Activated CD4-positive, alpha-beta T cell treated with anti-CD3 and anti-CD28 coated beads, Interleukin-2, amount 10 ng/mL, durations not matched to agents 7 days and 5 days (primary cell): ENCODE measurements at places on chromosomes 7 and 10. TPM values are rescaled to one million over a fixed set of nuclear protein-coding genes. Genes with fewer than 3 reads are reported as not detected.

- no peak overlapping the region for H3K27ac ChIP-seq
- H3K27me3 ChIP-seq = peaks cover 6% of the 10 kb centered on the region
- no peaks in the 10 kb centered on the region for H3K4me1 ChIP-seq
- H3K4me3 ChIP-seq = no peak overlapping the region
- H3K36me3 ChIP-seq = no peaks in the 10 kb centered on the region
- DNase-seq = no peak
These were observed 22.4 kb downstream of the GNG11 start for GRCh38 chr7:93943816-93944540.

DNA sequence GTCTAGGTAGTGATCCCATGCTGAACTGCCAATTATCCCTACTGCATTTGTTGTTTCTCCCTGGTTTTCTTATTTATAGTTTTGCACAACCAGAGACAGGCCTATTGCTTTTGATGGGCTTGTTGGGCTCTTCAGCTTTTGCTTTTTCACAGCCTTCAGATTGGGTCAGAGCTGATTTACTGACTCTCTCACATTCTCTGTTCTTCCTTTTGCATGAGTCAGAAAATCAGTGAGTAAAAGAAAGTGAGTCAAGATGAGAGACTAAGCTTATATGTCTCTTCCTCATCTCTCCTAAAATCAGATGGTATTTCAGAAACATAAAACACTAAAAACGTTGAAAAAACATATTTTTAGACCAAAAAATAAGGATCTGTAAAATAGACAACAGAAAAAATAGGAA, 1135.4 kb downstream of the XPNPEP1 start:
- no peak for DNase-seq
- H3K4me3 ChIP-seq = no peak overlapping the region
- no peaks in the 10 kb centered on the region for H3K27me3 ChIP-seq
- no peak overlapping the region for H3K27ac ChIP-seq
- no peaks in the 10 kb centered on the region for H3K36me3 ChIP-seq
- H3K4me1 ChIP-seq = no peaks in the 10 kb centered on the region

DNA sequence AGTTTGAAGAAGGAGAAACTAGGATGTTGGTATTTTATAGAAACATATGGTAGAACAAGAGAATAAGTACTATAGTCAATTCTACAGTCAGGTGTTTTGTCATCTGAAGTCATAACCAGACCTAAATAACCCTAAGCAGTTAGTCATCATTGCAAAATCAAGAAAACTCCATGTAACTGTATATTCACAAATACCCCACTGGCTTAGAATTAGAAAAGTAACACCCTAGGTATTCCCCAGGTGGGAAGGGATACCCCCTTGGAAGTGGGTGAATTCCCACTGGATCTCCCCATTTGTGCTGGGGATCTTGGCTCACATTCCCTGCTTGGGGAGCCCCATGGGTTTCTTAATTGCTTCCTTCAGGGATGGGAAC, 45.9 kb upstream of the ITGB8 start:
- peaks cover 3% of the 10 kb centered on the region for H3K27me3 ChIP-seq
- H3K4me1 ChIP-seq = no peaks in the 10 kb centered on the region
- no peak overlapping the region for H3K4me3 ChIP-seq
- DNase-seq = no peak
- H3K36me3 ChIP-seq = no peaks in the 10 kb centered on the region

The ADRB1 gene
- not detected for total RNA-seq

GRCh38 chr7:10824154-10824553, 149.5 kb upstream of the PHF14 start:
- H3K4me1 ChIP-seq = no peaks in the 10 kb centered on the region
- DNase-seq = no peak
- H3K36me3 ChIP-seq = no peaks in the 10 kb centered on the region
- H3K27me3 ChIP-seq = no peaks in the 10 kb centered on the region

DNA sequence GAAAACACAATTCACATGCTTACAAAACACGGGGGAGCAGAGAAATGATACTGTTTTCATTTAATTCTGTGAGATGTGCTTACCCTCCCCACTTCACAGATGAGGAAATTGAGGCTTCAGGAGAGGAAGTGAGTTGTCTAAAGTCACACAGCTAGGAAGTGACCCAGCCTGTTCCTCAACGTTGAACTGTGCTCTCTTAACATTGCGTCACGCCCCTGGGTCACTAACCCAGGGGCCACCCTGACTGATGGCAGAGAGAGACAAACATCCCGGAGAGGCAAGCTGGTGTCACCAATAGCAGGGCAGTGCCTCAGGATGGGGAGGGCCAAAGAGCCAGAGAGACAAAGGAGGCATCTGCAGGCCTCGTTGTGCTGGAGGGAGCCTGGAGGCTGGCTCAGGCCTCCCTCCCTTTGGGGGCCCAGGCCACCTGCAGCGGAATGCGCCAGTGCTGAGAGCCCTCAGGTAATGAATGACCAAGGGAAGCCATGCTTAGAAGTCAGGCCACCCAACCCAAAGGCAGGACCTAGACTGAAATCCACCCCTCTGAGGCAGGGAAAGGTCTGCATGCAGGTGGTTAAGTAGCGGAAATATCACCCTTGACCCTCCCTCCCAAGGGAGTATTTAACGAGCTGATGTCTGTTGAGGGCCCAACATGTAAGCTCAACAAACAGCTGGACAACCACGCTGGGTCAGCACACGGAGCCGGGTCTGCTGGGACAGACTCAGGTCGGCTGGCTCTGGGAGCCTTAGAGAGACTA, 81.3 kb downstream of the C10orf105 start:
- H3K27ac ChIP-seq = no peak overlapping the region
- H3K27me3 ChIP-seq = no peaks in the 10 kb centered on the region
- no peaks in the 10 kb centered on the region for H3K36me3 ChIP-seq
- DNase-seq = no peak
- H3K4me1 ChIP-seq = peaks cover 6% of the 10 kb centered on the region

- H3K4me1 ChIP-seq = peaks cover 64% of the 10 kb centered on the region
- no peaks in the 10 kb centered on the region for H3K27me3 ChIP-seq
- H3K4me3 ChIP-seq = peak overlapping the region; percentile 97
- DNase-seq = no peak
These were observed 1.8 kb downstream of the VCL start for GRCh38 chr10:73999703-74000102.

The CXCL12 gene
- not detected for total RNA-seq

DNA sequence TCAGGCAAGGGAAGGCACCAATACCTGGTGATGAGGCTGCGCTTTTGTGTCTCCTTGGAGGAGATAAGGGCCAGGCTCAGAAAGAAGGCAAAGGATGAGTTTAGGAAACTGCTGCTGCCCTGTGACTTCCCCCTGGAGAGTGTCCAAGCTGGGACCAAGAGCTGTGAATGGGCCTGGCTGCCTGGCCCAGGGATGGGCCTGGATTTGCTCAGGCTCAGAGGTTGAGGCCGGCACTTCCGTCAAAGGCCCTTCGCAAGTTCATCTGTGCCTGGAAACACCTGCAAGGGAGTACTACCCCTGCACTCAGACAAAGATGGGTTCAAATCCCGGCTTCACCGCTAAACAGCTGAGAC, 50.5 kb upstream of the NANOS1 start:
- no peak overlapping the region for H3K27ac ChIP-seq
- H3K4me3 ChIP-seq = no peak overlapping the region
- H3K4me1 ChIP-seq = no peaks in the 10 kb centered on the region

DNA sequence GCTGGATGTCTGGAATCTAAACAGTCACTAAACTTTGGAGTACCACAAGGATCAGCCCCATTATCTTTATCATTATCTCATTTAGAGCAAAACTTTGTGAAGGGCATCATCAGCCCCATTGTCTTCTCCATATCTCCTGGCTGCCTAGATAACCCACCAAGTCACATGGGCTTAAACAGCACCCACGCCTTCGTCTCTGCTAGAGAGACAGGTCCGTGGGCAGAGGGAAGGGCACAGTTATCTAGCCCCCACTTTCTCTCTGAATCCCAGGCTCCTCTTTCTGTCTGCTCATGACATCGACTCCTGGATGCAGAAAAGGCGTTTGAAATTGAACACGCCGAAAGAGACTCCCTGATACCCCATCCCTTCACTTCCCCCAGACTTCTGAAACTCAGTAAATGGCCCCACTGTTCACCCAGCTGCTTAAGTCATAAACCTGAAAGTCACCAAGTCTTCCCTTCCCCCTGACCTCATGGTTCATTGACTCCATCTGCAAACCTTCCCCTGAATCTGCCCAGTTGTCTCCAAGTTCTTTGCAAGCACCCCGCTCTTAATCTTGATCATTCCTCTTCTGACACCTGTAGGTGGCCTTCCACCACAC, 20.9 kb upstream of the PARD3 start:
- H3K36me3 ChIP-seq = no peaks in the 10 kb centered on the region
- H3K27ac ChIP-seq = no peak overlapping the region
- DNase-seq = no peak
- peaks cover 1% of the 10 kb centered on the region for H3K27me3 ChIP-seq
- no peak overlapping the region for H3K4me3 ChIP-seq

GRCh38 chr7:128166603-128167041, 74.5 kb upstream of the LEP start:
- H3K27ac ChIP-seq = no peak overlapping the region
- peaks cover 2% of the 10 kb centered on the region for H3K36me3 ChIP-seq
- H3K4me1 ChIP-seq = peaks cover 14% of the 10 kb centered on the region
- H3K27me3 ChIP-seq = peaks cover 59% of the 10 kb centered on the region

DNA sequence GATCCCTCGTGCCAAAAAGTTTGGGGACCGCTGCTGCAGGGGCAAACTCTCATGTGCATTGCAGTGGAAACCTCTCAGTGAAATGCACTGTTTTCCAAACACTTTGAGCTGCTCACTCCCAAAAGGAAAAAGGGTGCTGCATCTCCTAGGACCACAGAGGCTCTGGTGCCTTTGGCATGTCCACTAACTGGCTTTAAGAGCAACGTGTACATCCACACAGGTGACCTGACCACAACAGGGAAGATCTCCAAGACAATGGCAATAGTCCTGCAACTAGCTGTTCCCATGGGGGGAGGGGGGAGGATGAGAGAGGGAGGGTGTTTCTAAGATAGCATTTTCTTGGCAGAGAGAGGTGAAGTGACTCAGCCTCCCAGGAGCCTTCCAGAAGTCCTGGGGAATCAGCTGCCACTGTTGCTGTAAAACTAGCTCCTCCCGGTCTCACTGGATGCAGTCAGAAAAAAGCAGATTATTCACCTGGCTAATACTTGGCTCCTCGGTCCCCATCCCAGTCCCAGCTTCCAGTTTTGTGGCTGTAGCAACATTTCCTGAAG, 181.7 kb downstream of the HECW1 start:
- H3K27me3 ChIP-seq = peaks cover 6% of the 10 kb centered on the region
- no peak overlapping the region for H3K4me3 ChIP-seq
- DNase-seq = no peak
- no peaks in the 10 kb centered on the region for H3K4me1 ChIP-seq
- H3K27ac ChIP-seq = no peak overlapping the region
- no peaks in the 10 kb centered on the region for H3K36me3 ChIP-seq

The ITIH5 gene
- not detected for total RNA-seq

GRCh38 chr7:467393-467828, 52.2 kb downstream of the PDGFA start:
- no peak overlapping the region for H3K4me3 ChIP-seq
- H3K27ac ChIP-seq = no peak overlapping the region
- no peaks in the 10 kb centered on the region for H3K27me3 ChIP-seq
- no peaks in the 10 kb centered on the region for H3K36me3 ChIP-seq
- DNase-seq = no peak

- H3K4me3 ChIP-seq = no peak overlapping the region
- DNase-seq = no peak
- no peaks in the 10 kb centered on the region for H3K27me3 ChIP-seq
- no peaks in the 10 kb centered on the region for H3K36me3 ChIP-seq
- no peaks in the 10 kb centered on the region for H3K4me1 ChIP-seq
These were observed 21.8 kb upstream of the DGKB start for GRCh38 chr7:14924398-14924797.

The CHAT gene
- not detected for total RNA-seq

- no peaks in the 10 kb centered on the region for H3K36me3 ChIP-seq
- no peak overlapping the region for H3K4me3 ChIP-seq
- H3K27me3 ChIP-seq = peaks cover 3% of the 10 kb centered on the region
- H3K4me1 ChIP-seq = no peaks in the 10 kb centered on the region
These were observed 39.5 kb upstream of the INSIG1 start for GRCh38 chr7:155258226-155258560.

- H3K27ac ChIP-seq = no peak overlapping the region
- no peak for DNase-seq
- peaks cover 51% of the 10 kb centered on the region for H3K27me3 ChIP-seq
- peaks cover 2% of the 10 kb centered on the region for H3K4me1 ChIP-seq
These were observed 994 bp upstream of the MAGI2 start for GRCh38 chr7:79454361-79454960.

DNA sequence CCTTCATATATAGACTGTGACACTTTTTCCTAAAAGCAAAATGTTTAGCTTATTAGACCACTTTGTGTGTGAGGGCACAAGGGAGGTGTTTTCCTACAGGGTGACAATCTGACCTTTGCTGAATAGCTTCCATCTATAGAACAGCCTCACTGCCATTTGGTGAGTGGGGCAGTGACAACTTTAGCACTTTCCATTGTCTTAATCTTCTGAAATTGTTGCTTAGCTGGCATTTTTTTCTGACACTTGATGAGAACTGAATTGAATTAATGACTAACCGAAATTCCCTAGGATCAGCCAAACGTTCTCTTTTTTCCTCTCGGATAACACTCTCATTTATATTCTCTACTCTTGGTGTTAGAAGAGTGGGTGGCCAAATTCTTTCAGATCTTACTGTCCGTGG, 30.2 kb downstream of the KDM7A start:
- peaks cover 30% of the 10 kb centered on the region for H3K36me3 ChIP-seq
- no peaks in the 10 kb centered on the region for H3K27me3 ChIP-seq
- no peak overlapping the region for H3K4me3 ChIP-seq
- no peak for DNase-seq
- peaks cover 7% of the 10 kb centered on the region for H3K4me1 ChIP-seq

- H3K36me3 ChIP-seq = no peaks in the 10 kb centered on the region
- no peak for DNase-seq
- peak within 1 kb of the TSS; percentile 53 for H3K4me3 ChIP-seq
- no peak within 1 kb of the TSS for H3K27ac ChIP-seq
- H3K4me1 ChIP-seq = peaks cover 8% of the 10 kb centered on the region
These were observed at the start of gene HTRA1 for GRCh38 chr10:122461367-122461728. TSS of gene HTRA1 (plus strand) at chr10:122461553. CDS start at chr10:122461653, 100 bp downstream.

GRCh38 chr7:115976651-115977050, 53.9 kb downstream of the TFEC start:
- H3K4me1 ChIP-seq = no peaks in the 10 kb centered on the region
- no peaks in the 10 kb centered on the region for H3K27me3 ChIP-seq
- no peaks in the 10 kb centered on the region for H3K36me3 ChIP-seq
- H3K27ac ChIP-seq = no peak overlapping the region

- H3K4me3 ChIP-seq = no peak overlapping the region
- no peaks in the 10 kb centered on the region for H3K27me3 ChIP-seq
- peak overlapping the region; percentile 26 for H3K27ac ChIP-seq
- H3K4me1 ChIP-seq = peaks cover 56% of the 10 kb centered on the region
These were observed 20.9 kb downstream of the RBM33 start for GRCh38 chr7:155665079-155665956.

The RARRES2 gene
- total RNA-seq = not detected

DNA sequence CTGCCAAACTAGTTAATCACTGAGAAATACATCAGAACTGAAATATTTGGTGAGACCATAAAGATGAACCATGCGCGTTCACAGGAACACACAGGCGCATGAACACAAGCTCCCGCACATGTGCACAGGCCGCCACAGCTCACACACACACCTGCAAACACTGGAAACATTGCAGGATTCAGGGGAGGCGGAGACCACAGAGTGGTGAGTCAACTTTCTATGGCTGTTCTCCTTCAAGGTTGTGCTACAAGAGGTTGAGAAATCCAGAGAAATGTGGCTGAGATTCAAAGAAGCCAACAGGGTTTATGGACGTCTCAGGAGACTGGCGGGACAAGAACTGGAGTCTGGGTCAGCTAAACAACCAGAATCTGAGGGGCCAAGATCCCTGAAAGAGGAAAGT, 17.8 kb downstream of the ESYT2 start:
- peak; percentile 51 for DNase-seq
- H3K27ac ChIP-seq = peak overlapping the region; percentile 95
- no peaks in the 10 kb centered on the region for H3K27me3 ChIP-seq
- H3K4me3 ChIP-seq = peak overlapping the region; percentile 57
- peaks cover 73% of the 10 kb centered on the region for H3K36me3 ChIP-seq

The CPA1 gene
- total RNA-seq = not detected
